ENCODE measurements at places on chromosomes 3 and 15.

DNA sequence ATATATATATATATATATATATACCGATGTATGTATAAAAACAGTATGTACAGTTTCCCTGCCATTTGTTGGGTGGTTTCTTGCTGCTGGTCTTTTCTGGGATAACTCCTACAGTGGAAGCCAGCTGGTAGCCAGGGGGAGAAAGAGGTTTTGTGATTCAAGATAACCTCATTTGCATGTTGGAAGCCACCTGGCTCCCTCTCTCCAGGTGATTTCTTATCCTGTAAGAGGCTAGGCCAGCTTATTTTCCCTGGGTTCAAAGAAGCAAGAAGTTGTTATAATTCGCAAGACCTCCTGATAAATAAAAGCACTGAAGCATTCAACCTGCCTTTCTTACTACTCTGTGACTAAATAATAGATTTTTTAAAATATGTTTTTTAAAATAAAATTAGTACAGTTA, 443.3 kb downstream of the VGLL3 start:
- DNase-seq, result no peak

DNA sequence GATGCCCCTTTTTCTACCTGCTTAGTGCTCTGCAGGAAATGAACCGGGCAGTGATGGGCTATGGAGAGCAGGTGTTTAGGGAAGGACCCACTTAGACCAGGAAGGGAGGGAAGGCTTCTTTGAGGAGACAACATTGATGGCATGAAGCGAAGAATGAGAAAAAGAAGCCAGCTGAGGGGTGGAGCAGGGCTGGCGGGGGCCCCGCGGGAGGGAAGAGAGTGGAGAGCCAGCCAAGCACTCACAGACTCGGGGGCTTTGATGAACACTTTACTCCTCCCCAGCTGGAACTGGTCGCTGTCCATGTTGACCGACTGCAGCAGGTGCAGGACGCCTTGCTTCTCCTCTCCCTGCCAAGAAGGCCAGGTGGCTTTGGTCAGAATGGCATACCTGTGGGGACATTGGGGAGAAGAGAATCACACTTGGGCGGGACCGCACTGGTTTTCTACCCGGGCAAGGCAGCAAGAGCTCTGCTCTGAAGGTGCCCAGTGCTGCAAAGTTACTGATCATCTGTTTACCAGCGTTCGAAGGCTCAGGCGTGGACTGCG, 28.4 kb upstream of the LDHAL6B start:
- no peak for DNase-seq

- no peak for DNase-seq
Observed at GRCh38 chr15:78063970-78064385, 13.5 kb downstream of the TBC1D2B start.

DNA sequence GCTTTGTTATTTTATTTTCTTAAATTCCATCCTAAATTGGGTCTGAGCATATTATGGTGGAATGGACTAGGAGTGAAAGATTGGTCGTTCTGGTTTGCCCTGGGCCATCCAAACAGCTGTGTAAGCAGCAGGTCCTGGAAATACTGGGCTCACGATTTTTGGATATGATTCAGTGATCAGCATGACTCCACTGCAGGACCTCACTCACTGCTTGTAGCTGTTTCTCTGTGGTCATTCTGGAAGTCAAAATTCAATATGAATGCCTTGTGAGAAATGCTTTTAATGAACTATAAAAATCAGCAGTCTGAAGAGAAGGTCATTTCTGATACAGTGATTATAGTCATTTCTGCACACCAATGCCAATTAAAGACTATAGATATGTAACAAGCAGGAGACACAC, 185.0 kb downstream of the RBMS3 start:
- no peak for DNase-seq
